ENCODE measurements at places on chromosomes 3 and 15.

GRCh38 chr15:74130155-74130848 is at the start of gene ISLR2:
TSS of gene ISLR2 (plus strand) at chr15:74130586. CDS start at chr15:74132755, 2,169 bp downstream.
- DNase-seq, result no peak

- DNase-seq, result no peak
These were observed 31.1 kb downstream of the FBXO40 start for GRCh38 chr3:121624147-121624899.

DNA sequence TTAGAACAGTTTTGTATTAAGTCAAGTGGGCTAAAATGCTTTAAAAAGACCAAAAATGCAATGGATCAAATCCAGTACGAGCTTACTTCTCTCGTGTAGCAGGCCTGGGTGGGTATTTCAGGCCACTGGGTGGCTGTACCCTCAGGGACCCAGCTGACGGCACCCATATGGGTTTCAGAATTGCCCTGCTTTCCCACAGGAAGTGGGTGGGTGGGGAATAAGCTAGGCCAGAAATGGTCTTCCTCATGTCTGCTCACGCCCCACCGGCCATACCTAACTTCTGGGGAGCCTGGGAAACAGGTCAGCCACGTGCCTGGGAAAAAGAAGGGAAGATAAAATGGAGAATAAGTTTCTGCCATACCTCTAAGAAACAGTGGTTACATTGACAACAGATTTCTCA is 20.3 kb downstream of the GPR160 start:
- DNase-seq, result no peak

GRCh38 chr3:55604402-55604801 is 117.3 kb upstream of the WNT5A start:
- DNase-seq, result no peak

- no peak for DNase-seq
These were observed 66.4 kb downstream of the RYR3 start for GRCh38 chr15:33377204-33377603.

- no peak for DNase-seq
These were observed 23.3 kb upstream of the HEG1 start for GRCh38 chr3:125078951-125079674.

DNA sequence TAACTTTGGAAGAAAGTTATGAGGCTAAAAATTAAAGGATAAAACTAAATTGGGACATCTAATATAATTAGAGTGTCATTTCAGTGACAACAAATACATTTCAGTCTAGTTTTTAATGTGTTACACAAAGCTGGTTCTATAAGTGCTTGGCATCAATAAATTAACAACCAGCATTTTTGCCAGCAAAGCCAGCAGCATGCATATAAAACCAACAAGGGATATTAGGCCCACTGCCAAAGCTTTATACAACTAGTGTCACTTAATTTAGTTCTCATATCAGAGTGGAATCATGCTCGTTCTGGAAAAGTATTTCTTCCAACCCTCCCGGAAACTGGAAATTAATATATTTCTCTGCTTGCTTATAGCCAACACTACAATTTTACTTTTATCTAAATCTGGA is 88.8 kb downstream of the THBS1 start:
- no peak for DNase-seq

DNA sequence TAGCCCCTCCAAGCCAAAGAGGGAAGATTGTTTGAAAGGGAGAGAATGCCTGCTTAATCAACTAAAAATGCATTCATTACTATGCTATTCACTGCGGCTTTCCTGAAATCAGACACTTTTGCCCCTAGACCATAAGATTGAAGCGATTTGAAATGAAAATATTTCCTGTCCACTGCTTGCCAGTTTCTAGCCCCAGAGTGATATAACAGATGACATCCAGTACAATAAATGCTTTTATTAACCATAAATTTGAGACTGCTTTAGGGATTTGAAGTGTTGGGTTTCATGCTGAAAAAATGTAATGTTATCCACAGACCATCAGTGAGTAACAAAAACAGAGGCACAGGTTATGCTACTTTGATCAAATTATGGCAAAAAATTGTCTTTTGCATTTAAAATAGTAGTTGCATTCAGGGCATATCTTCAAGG is 14.1 kb downstream of the IL17RD start:
- no peak for DNase-seq

GRCh38 chr15:63892794-63893441 is 59.2 kb upstream of the HERC1 start:
- DNase-seq, result peak; percentile 63

DNA sequence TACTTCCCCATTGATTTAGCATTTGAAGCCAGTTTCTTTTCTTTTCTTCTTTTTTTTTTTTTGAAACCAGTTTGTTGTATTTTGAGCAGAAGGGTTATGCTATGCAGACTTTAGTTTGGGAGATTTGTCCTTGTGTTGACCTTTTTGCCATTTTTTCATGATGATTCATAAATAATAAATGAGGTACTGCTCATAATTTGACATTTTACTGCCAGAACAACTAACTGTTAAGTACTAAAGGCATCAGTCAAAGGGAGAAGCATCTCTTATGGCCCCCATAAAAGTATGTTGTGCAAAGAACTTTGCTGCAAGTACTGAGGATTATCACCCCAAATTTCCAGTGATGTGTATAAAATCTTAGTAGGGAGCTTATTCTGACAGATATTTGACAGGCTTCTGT is 1.7 kb upstream of the GPR87 start:
- no peak for DNase-seq

DNA sequence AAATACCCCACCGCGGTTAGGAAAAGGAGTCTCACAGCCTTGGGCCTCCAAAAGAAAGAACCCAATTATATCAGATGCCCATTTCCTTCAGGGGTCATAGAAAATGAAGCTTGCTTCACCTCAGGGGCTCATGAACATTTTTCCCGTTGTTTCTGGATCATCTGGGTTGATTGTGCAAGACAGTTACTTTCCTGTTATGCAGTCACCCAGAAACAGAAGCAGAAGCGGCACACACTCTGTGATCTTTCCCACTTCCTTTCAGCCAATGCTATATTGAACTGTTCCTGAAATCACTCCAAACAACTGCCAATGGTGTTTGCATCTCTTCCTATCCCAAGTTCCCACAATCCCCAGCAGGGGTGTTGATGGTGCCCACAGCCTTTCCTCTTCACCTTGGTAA is 295.6 kb upstream of the RASGRP1 start:
- no peak for DNase-seq

DNA sequence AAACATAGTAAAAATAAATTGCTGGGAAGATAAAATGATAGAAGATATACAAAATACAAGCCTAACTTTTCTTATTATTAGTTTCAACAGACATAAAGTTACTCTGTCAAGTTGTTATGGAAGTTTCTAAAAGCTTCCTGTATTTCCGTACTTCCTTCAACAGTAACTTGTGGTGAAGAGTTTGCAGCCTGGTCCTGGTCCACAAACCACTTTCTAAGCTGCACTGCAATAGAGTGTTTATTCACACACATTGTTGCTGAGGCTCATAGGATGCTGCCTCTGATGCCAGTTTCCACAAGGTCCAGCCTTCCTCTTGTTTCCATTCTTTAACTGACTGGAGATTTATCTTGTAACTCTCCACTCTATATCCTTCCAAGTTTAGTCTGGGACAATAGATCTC is 39.4 kb upstream of the KY start:
- no peak for DNase-seq
